ENCODE measurements at places on chromosomes 13 and 19. TPM values are rescaled to one million over a fixed set of nuclear protein-coding genes. Genes with fewer than 3 reads are reported as not detected.

Gene PDX1
- not detected for total RNA-seq

Gene SSC5D
- total RNA-seq = 7.7 TPM

Gene YIPF2
- total RNA-seq = 20.8 TPM

Gene PRRG2
- 0.40 TPM for total RNA-seq

Gene KISS1R
- total RNA-seq = not detected

Gene NLRP9
- not detected for total RNA-seq

DNA sequence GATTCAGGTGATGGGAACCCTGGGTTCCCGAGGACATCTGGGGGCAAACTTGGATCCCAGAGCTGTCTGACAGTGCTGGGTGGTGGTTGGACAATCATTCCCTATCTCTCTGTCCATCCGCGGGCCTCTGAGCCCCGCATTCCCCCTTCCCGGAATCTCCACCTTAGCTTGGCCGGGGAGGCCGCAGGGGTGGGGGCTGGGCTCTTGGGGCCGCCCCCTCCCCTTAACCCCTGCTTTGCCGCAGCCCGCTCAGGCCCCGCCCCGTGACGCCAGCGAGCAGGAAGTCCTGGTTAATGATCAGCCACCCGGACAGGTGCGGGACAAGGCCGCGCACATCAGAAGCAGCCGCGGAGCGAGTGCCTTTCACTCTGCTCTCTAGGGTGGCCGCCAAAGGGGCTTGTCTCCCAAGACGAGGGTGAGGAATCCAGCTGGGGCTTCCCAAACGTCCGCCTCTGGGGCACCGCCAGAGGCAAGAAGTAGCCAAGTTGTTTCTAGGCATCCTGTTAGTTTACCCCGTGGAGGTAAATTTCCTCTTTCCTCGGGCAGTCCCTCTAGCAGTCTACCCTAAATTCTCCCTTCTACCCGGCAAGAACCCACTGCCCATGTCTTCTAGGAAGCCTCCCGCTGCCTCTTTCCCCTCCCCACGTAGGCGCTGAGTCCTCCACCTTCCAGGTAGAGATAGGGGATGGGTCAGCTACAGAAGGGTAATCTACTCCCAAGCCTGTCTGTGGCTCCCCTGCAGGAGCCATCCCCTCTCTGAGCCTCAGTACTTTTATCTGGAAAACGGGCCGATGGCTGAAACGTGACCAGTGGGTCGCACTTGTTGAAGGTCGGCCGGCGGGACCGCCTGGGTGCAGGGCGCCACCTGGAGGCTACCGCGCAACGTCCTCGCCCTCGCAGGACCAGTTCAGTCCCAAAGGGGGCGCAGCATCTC is 3.0 kb downstream of the IRF2BP1 start:
- peak; percentile 90 for DNase-seq

DNA sequence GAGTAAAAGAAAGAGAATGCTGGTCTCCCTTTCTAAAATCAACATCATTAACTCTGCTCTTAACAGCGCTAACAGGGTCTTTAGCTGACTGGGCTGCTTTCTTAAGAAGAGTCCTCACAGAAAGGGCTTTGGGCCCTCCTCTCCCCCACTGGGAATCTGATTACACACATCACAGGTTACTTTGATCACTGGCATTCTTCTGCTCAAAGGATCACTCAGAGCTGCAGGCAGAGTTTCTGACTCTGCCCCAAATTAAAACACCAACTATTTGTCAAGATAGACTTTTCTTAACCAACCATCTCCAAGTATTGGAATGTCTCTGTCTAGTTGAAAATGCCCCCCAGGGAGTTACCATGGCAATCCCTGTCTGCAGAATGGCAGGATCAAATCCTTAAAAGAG is 31.1 kb upstream of the SIAH3 start:
- no peak for DNase-seq

GRCh38 chr13:65532231-65532630 is 1697.9 kb downstream of the PCDH9 start:
- no peak for DNase-seq

GRCh38 chr13:29993716-29994488 is 143.5 kb upstream of the UBL3 start:
- no peak for DNase-seq

DNA sequence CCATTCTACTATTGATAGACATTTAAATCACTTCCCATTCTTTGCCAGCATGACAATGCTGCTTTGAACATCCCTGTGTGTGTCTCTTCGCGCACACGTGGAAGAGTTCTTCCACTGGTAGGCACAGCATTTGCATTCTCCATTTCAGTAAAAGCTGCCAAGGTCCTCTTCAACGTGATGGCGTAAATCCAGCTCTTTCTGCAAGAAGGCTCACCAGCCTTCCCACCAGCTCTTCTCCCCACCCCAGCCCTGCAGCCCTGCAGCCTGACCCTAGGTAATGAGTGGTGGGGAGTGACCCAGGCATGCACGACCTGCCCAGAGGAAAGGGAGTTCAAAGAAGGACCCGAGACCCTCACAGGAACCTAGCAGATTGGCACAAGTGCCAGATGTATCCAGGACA is 31.7 kb upstream of the FFAR2 start:
- DNase-seq = no peak

DNA sequence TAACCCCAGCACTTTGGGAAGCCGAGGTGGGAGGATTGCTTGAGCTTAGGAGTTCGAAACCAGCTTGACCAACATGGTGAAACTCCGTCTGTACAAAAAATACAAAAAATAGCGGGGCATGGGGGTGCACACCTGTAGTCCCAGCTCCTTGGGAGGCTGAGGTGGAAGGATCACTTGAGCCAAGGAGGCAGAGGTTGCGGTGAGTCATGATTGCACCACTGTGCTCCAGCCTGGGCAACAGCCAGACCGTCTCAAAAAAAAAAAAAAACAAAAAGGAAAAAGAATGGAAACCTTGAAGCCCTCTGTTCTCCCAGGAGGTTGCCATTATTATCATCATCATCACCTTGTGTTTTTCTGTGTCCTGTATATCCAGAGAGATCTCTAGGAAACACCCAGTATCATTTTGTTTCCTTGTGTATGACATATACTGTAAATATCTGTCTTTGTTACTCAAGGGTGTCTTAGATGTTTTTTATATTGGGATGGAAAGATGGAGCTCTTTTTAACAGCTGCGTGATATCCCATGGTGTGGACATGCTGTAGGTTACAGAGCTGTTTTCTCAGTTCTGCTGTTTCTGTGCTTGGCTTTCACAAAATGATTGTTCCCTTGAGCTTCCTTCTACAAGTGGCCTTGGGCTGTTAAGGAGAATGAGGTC is 11.8 kb downstream of the CHAF1A start:
- no peak for DNase-seq

DNA sequence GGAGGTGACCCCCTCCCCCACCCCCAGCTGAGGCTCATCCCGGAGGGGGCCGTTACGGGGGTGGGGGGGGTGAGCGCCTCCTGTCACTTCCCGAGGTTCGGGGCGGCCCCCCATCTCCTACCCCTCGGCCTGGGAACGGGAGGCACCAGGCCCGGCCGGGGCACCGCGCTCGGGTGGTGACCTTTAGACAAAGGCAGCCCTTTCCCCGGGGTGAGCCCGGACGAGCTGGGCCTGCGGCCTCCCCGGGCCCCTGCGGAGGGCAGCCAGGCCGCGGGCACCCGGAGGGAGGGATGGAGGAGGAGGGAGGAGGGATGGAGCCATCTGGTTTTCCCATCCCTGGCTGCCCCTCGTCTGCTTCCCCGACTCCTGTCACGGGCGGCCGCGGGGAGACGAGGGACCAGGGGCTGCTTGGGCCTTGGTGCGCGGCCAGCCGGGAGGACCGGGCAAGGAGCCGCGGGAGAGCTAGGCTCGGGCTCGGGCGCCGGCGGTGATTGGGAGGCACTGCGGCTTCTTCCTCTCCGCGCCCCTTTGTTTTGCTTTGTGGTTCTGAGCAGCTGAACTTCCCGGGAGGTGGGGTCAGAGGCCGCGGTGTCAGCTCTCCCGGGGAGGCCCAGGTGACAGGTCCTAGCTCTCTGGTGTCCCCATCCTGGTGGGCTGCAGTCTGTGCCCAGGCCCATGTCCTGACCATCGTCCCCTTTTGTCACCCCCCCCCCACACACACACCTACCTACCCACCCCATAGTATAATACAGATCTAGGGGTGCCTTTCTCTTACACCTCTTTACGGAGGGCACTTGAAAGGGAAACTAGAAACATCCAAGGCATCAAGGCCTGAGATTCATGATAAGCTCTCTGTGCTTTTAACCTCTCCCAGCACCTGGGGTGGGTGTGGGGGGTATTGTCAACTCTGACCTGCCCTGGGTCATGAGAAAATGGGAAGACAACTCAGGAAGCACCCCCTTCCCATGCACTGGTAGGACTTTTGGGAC is 1.3 kb downstream of the BICRA start:
- DNase-seq = peak; percentile 78

GRCh38 chr13:74710006-74710405 is 575.8 kb upstream of the KLF12 start:
- no peak for DNase-seq

DNA sequence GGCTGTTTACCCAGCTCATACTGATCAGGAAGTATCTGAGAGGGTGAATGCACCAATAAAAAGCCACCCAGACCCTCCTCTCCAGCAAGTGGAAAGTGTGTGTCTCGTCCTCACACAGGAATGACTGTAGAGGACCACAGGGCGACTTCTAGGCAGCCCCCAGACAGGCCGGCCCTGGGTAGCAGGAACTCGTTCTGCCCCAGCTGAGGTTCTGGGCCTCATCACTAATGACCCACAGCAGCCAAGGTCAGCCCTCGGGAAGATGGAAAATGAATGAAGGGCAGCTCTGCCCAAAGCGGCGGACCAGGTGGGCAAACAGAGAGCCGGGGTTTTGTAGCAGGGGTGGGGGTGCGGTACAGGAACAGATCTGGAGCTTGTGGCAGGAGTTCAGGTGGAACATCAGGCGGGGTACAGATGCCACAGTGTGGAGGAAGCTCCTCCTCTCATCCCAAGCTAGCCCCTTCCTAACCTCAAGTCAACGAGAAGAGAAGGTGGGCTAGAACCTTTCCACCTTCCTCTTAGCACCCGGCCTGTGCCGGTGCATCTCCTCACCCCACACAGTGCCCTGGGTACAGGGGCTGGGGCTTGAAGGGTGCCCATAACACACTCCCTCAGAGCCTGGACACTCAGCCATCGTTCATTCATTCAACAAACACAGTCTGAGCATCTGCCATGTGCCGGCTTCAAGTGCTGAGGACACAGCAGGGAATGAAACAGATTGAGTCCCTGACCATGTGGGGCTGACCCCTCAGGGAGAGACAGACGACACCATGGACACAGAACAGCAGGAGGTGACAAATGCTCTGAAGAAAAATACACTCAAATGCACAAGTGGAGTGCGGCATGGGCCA is 36.2 kb downstream of the RFX2 start:
- DNase-seq = no peak

DNA sequence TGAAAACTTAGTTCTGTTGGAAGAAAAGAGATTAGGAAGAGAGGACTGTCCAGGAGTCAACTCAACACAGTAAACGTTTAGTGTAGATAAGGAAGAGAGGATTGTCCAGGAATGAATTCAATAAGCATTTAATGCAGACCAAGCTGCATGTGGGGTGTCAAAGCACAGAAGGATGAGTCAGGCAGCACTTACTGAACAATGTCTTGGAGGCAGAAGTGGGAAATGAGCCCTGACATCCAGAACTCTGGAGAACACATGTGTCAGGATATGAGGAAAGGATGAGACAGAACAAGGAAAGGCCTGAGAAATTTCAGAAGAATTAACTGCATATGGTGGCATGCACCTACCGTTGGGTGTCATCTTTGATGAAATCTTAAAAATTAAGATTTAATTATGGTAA is 429.2 kb upstream of the HTR2A start:
- no peak for DNase-seq

- DNase-seq = no peak
These were observed 46.3 kb downstream of the NEK5 start for GRCh38 chr13:52082601-52083000.

DNA sequence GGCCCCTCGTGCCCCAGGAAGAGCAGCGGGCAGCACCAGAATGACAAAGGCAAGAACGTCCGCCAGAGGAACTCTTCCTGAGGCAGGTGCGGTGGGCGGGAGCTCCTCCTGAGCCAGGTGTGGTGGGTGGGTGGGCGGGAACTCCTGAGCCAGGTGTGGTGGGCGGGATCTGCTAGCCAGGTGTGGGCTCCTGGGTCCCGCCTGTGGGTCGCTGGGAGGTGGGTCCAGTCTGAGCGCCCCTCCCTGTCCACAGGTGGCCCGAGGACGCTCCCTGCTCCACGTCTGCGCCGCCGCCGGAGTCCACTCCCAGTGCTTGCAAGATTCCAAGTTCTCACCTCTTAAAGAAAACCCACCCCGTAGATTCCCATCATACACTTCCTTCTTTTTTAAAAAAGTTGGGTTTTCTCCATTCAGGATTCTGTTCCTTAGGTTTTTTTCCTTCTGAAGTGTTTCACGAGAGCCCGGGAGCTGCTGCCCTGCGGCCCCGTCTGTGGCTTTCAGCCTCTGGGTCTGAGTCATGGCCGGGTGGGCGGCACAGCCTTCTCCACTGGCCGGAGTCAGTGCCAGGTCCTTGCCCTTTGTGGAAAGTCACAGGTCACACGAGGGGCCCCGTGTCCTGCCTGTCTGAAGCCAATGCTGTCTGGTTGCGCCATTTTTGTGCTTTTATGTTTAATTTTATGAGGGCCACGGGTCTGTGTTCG is 7.0 kb upstream of the HCN2 start:
- no peak for DNase-seq

GRCh38 chr19:21398851-21399250 is 1.9 kb downstream of the ZNF493 start:
- DNase-seq = no peak

DNA sequence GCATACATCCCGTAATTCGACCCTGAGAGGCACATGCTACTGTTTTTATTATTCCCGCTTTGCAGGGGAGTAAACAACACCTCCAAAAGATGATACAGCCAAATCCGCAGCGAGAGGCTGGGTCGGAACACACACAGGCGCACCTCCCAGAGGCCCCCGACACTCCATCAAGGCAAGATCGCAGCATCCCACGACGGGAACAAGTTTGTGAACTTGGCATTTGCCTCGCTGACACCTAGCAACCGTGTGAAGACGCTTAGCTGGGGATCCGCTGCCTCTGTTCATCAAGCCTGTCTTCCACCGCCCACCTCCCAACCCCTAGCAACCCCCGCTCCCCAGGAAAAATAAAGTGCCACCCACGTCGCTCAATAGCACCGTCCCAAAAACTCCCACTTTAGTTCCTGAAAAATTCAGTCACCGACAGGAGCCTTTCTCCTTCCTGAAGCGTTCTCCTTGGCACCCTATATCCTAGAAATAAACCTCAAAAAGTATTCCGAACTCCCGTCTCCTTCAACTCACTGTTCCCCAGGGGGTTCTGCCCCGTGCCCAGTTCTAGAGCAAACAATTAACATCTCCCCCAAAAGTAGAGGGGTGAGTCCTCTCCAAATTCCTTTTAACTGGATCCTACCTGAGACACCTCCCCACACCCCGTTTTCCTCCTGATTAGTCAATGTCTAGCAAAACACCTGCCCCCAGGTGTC is 1.7 kb downstream of the GNG7 start:
- no peak for DNase-seq

DNA sequence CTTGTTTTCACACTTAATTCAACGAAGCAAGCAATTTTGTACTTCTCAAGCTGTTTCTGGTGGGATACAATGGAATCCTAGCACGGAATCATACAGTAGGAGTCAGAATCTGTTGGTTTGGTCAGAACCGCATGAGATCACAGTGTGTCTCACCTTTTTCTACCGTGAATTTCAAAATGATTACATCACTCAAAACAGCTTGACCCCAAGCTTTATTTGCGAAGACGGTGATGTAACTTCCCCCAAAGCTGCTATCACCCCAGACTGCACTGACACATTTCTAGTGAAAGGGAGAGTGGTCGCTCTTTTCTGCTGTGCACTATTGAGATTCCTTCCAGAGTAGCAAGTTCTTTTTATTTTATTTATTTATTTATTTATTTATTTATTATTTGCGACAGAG is 9.6 kb downstream of the C19orf18 start:
- DNase-seq = no peak

- DNase-seq = no peak
These were observed 32.9 kb downstream of the ZNF701 start for GRCh38 chr19:52602941-52603340.

GRCh38 chr13:98228661-98229341 is 51.7 kb upstream of the RNF113B start:
- no peak for DNase-seq

Measured in cardiac septum (tissue), 1 donor.